ENCODE measurements at places on chromosomes 12 and 14. TPM values are rescaled to one million over a fixed set of nuclear protein-coding genes. Genes with fewer than 3 reads are reported as not detected.

DPF3 gene
- total RNA-seq = 13.7 TPM

USP5 gene
- total RNA-seq = 69.9 TPM

RASSF8 gene
- total RNA-seq = 50.6 TPM

ALKBH1 gene
- 12.1 TPM for total RNA-seq

SLC16A7 gene
- total RNA-seq = 44.2 TPM

CPNE8 gene
- total RNA-seq = 10.5 TPM

STYK1 gene
- not detected for total RNA-seq

CLEC2A gene
- total RNA-seq = not detected

SLC35F4 gene
- not detected for total RNA-seq

RNF212B gene
- total RNA-seq = not detected

MYRFL gene
- total RNA-seq = not detected

CPSF2 gene
- total RNA-seq = 41.8 TPM

GARIN6 gene
- total RNA-seq = not detected

A2ML1 gene
- not detected for total RNA-seq

NKX2-1 gene
- not detected for total RNA-seq

NDRG2 gene
- total RNA-seq = 0.50 TPM

LRP1-AS gene
- not detected for total RNA-seq

SMIM41 gene
- total RNA-seq = 2.0 TPM

RHEBL1 gene
- 0.33 TPM for total RNA-seq

RFX4 gene
- not detected for total RNA-seq

All from fibroblast of lung (primary cell).